Coronary artery (tissue), 2 donors: ENCODE measurements at places on chromosomes 6 and 20.

DNA sequence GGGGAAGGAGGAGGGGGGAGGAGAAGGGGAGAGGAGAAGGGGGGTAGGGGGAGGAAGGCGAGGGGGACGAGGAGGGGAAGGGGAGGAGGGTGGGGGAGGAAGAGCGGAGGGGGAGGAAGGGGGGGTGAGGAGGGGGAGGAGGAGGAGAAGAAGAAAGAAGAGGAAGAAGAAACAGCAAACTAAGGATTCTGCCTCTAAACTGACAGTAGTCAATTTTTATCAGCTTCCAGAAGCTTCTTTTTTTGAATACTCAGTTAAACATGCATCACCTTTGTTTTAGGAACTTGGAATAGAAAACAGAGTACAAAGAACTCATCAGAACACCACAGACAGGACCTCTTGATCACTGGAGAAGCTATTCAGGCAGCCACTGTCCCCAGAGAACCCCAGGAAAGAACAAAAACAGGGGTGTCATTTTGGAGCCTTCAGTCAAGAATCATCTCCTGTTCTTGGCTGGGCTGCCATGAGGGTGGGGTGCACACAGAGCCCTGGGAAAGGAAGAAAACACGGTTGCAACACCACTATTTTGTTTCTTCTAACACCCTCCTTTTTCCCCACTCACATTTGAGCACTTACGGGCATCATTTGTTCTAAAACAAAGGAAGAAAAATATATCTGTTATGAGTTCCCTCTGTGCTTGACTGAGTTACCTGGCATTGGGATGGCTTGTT lies 67.4 kb downstream of the TMEM170B start:
- DNase-seq = no peak

GRCh38 chr20:53706466-53707370 lies 113.1 kb upstream of the ZNF217 start:
- no peak for DNase-seq

GRCh38 chr6:129517288-129517687 lies 192.7 kb downstream of the ARHGAP18 start:
- DNase-seq = no peak

DNA sequence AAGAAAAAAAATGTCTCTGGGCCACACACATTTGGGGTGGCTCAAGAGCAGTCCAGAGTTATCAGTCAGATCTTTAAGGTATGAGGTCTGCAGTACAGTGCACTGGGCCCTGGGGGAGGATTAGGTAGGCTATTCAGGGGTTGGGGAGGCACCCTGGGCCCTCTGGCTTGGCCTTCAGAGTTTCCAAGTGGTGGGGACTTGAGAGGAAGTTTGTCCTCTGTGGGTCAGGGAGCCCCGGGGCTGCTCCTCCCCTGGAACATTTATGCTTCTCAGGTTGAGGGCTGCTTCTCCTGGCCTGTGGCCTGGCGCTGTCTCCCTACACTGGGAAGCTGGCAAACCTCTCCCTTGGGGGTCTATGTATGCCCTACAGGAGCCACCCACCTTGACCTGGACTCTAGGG lies 46.0 kb downstream of the PTK7 start:
- DNase-seq = no peak

DNA sequence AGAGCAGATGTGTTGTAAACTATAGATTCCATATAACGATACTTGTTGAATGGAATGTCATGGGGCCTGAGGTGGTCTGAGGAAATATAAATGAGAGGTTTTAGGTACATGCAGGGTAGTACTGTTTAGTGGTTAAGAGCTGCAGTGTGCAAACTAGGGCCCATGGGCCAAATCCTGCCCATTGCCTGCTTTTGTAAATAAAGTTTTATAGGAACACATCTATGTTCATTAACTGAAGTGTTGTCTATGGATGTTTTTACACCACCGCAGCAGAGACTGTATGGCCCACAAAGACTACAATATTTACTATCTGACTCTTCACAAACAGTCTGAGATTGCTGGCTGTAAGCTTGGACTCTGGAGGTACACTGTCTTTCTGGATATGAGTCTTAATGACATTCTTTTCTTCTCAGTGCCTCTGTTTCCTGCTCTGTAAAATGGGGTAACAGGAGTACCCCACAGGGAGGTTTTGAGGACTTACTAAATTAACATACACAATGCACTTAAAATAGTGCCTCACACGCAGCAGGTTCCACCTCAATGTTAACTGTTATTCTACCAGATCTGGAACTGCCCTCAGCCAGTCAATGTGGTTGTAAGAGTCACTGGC lies 12.5 kb downstream of the GCM1 start:
- no peak for DNase-seq

DNA sequence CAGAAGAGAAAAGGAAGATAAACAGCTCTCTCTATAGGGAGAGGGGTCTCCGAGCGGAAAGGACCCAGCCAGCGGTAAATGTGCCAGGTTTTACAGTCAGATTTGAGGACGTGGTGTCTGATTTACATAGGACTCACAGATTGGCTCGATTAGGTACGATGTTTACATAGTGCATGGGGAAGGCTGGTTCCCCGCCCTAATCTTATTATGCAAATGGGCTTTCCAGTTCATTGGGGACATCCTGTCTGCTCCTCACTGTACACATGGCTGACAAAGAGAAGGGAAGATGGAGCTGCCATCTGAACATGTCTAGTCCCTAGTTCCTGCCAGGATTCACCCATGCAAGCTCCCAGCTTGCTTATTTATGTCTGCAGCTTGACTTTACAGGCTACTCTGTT lies 119.9 kb downstream of the RNF144B start:
- DNase-seq = no peak

DNA sequence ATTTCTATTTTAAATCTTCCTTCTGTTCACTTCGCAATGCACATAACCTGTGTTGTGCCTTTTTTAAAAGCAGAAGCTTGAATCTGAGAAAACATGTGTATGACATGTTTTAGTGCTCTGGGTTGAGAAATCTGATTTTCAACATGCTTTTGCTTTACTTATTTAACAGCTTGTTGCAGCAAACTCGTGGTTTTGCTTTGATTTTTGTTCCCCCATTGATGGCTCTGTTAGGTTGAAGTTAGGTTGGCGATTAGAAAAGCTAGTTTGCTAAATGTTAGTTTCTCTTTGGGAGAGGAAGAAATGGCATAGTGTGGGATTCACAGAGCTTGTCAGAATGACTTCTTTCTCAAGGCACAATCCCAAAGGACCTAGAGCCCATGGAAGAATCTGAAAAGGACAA lies 170.8 kb downstream of the TMEM242 start:
- no peak for DNase-seq

DNA sequence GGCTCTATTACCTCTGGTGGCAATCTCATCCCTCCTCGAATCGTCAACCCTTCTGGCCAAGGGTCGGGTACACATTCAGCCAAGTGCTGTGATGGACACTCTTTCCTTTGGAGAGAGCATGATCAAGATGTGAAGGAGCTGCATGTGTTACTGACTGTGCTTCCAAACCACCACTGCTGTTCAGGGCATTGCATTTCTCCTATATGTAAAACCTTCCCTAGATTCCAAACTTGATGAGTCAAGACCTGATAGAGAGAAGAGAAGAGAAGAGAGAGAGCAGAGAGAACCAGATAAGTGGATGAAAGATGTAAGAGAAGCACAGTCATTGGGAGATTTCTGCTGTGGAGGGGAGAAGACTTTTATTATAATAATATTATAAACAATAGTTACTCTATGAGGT lies 162.2 kb downstream of the KCNQ5 start:
- DNase-seq = no peak

- DNase-seq = no peak
Observed at GRCh38 chr6:1862411-1862810, 252.7 kb downstream of the FOXC1 start.

DNA sequence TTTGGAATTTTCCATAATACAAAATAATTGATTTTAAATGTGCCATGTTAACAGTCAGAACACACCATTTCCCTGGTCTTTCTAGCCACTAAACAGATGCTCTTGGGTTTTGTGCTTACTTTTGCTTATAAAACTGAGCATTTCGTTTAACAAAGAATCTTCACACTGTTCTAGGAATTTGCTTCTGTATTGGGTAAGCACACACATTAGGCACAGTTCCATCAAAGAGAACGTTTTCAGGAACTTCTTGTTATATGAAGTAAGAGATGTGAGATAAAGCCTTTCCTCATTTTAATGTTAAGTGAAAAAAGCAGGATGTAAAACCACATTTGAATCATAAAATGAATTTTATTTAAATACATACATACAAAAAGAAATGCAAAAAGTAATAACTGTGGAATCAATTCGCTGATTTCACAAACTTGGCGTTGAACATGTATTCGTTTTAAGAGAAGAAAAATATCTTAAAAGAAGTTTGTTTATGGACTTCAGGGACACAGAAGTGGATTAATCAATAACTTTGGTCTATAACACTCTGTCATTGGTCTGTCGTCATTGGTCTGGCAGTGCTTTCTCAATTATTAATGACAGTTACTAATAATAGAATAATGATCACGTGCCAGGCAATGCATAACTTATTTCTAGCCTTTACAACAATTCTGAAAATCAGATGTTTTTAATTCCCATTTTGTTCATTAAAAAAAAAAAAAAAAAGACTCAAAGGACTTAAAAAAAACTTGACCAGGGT lies 199.9 kb upstream of the PRDM1 start:
- DNase-seq = no peak

- no peak for DNase-seq
Observed at GRCh38 chr6:22025468-22026163, 271.2 kb downstream of the PRL start.
